Activated CD4-positive, alpha-beta T cell treated with anti-CD3 and anti-CD28 coated beads, Interleukin-2, amount 50 U/mL, for 4 hours (primary cell): ENCODE measurements at places on chromosomes 13 and 19.

DNA sequence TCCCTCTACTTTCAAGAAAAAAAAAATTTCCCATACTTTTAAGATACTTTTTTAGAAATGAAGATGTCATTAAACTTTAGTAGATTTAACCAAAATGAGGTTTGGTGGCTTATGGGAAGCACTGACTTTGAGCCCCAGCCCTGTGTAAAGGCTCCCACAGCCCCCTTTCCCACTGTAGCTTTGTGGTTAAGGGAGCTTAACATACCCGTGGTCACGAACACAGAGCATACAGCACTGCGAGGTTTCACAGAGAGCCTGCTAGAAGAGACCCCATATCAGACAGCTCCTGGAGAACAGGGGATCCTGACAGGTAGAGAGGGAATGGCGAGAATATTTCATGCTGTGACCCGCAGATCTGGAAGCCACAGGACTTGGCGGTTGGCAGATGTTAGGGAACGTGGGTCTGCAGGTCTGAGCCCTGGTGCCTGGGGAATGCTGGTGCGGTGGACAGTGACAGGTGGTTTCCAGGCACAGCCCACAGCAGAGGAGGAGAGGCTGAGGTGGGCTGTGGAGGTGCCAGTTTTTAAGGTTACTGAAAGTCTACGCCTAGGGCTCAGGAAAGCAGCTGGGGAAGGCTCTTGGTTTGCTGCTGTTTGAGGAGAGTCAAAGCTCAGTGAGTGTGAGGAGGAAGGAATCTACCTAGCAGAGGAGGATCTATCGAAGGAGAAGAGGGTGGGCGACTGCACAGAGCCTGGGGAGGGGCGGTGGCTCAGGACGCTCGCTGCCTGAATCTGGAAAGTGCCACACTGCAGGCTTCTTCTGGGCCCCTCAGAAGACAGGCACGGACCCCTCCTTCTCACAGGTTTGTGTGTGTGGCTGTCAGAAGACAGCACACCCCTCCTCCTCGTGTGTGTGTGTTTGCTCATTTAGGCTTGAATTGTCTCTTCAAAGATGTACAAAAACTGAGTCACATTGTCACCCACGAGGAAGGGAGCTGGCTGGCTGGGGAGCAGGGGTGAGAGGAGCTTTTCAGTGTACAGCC is 49.9 kb downstream of the SLC7A9 start:
- DNase-seq: no peak

- peak; percentile 19 for DNase-seq
Observed at GRCh38 chr19:41175801-41176777, 16.9 kb upstream of the CYP2S1 start.

- no peak for DNase-seq
Observed at GRCh38 chr13:80753866-80754265, 412.9 kb upstream of the SPRY2 start.

DNA sequence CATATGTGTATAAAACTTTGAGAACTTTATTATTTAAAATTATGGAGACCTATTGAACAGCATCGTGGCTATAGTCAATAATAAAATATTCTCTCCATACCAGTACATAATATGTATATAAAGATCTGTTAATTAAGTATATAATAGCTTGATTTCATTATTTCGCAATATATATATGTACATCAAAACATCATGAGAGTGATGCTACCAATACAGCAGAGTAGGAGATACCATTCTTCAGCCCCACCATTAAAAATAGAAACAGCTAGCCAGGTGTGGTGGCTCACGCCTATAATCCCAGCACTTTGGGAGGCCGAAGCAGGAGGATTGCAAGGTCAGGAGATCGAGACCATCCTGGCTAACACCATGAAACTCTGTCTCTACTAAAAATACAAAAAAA is 1755.3 kb upstream of the SPRY2 start:
- DNase-seq: no peak

GRCh38 chr13:64810750-64811149 is 2419.4 kb downstream of the PCDH9 start:
- DNase-seq: no peak

DNA sequence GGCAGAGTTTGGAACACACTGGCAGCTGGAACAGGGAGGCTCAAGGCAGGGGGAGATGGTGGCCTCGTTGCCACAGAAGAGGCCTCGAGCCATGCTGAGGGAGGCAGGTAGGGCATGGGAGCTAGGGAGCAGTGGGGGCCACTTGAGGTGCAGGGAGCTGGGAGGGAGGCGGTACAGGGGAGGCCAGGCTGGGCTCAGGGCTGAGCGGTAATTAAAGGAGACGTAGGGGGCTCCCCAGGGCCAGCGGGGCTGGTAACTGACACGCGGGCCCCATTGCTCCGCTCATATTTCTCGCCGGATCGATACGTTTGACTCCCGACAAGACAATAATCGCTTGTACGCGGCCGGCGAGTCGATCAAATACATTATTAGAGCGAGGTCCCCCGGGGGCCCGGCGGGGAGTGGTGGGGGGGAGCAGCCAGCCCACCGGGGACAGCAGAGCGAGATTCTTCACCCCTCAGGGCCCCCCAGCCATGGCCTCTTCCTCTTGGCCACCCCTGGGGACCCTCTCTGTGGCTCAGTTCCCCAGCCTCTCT is 2.4 kb upstream of the POU2F2 start:
- no peak for DNase-seq

- no peak for DNase-seq
Observed at GRCh38 chr19:2774083-2774679, 8.9 kb downstream of the SGTA start.

DNA sequence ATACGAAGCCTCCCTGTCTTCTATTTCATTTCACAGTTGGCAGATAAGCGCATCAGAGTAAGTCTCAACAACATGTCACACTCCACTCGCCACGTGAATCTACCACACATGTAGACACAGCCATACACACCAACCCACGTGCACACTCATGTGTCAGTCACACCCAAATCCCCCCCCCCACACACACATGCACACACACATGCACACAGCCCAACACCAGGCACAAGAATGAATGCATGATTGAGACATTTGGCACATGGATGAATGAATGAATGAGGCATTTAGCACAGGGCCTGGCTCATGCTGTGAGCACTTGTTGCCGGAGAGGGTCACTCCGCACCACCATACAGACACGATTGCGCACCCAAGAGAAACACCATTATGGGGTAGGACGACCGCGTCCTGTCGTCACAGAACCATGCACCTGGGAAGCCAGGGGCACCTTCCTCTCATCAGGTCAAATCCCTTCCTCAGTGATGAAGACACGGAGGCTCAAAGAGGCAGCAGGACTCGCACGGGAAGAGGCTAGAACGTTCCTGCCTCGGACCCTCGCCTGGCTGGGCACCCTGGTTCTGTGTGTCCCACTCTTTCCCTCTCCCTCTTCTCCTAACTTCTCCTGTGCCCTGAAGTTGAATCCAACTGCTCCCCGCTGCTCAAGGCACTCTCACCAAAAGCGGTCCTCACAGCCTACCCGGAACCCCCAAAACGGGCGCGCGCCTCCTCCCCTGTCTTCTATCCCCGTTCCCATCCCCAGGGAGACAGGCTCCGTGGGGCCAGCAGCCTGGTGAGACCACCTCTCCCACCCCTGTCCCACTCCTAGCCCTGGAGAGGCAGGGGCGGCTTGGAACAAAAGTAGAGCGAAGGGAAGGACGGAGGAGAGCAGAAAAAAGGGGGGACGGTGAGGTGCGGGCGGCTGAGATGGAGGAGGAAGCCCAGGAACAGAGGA is 1.3 kb downstream of the MEIS3 start:
- DNase-seq: no peak

- peak; percentile 73 for DNase-seq
Observed at GRCh38 chr19:3075605-3076431, 13.5 kb upstream of the TLE5 start.

GRCh38 chr19:19486343-19487076 is 28.8 kb downstream of the TSSK6 start:
- no peak for DNase-seq

- DNase-seq: no peak
Observed at GRCh38 chr13:32039056-32039455, 7.5 kb downstream of the FRY start.

GRCh38 chr13:109297628-109298027 is 488.8 kb downstream of the IRS2 start:
- DNase-seq: no peak

GRCh38 chr13:98544104-98544710 is 32.7 kb downstream of the STK24 start:
- DNase-seq: no peak

- no peak for DNase-seq
Observed at GRCh38 chr13:77176350-77176749, 149.4 kb upstream of the FBXL3 start.

DNA sequence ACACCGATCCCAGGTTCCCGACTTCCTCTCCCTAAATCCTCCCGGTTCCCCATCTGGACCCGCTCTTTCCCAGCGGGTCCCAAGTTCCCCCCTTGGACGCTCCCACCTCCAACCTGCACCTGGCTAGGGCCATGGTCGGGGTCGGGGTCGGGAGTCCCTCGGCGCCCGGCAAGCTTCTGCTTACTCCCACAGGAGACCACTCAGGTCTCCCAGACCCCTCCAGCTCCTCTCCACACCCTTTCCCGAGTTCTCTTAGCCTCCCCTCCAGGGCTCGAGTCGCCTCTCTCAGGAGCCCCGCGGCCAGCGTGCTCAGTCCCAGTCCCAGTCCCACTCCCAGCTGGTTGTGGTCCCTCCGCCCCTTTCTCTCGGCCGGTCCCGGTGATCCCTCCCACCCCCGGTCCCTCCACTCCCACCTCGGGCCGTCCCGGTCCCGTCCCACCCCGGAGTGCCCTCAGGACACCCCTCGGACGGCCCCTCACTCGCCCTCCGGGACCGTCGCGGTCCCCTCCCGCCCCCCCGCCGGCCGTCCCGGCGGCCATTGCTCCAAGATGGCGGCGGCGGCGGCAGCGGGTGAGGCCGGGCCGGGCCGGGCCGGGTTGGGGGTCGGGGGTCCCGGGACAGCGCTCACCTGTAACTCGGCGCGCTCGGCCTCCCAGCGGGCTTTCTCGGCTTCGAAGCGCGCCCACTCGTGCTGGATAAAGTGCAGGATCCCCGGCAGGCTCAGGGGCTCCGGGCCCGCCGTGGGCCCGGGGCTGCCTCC is at the start of gene FKRP:
Gene FKRP, plus strand, starts transcription at position 537 of the 760 bp plus-strand sequence. CDS start 9,394 bp downstream, outside the sequence.
- no peak for DNase-seq

- no peak for DNase-seq
Observed at GRCh38 chr19:47158367-47158791, 27.7 kb downstream of the SAE1 start.

DNA sequence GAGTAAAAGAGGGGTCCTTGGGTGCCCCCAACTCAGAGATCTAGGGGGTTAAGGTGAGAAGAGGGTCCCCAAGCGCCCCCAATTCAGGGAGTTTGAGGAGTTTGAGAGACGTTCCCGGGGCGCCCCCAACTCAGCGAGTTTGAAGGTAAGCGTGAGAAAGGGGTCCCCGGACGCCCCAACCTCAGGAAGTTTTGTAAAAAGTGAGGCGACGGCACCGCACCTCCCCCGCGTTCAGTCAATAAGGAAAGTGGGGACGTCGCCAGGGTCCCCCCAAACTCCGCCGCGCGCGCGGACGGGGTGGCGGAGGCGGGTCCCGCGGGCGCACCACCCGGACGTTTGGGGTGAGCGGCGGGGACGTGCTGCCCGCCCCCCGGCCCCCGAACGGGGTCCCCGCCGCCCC is 353 bp downstream of the RFX2 start:
- DNase-seq: no peak

DNA sequence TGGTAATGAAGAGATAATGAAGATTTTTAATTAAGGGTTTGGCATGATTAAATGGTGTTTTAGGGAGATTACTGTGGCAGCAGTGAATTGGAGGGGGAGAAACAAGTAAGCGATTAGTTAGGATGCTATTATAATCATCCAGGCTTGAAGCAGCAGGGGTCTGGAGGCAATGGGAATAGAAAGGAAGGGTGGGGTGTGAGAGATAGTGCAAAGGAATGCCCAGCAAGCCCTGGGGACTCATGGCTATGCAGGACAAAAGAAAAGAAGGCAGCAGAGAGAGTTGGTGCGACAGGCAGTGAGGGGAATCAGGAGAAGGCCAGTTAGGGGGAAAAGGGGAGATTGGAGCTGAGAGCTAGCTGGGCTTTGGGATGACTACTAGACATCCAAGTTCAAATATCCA is 34.5 kb downstream of the SOX21 start:
- no peak for DNase-seq

DNA sequence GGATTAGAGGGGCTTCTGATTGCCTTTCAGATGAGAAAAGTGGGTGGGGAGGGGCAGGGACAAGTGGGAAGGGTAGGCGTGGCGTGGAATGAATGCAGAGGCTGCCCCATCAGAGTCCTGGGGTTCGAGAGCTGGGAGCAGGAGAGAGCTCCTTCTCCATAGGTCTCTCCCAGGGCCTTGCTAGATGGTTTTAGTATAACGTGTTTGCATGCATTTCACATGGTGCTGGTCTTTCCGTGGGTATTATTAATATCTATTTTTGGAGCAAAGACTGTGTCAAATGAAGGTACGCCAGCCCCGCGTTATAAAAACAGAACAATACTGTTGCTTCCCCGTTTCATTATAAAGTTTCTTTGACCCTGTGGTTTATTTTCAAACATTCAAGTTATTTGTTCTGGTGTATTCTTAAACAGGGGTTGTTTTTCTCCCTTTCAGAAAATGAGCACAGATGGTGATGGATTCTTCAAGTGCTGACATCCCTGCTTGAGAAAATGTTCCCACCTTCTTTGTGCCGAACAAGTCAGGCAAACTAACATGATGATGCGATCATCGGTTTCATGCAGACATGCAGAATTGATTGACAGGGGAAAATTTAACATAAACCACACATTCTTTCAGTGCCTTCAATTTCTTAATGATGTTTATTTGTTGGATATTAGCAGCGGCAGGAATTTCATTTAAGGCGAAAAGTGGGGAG is 62.1 kb upstream of the ZNF536 start:
- DNase-seq: no peak

DNA sequence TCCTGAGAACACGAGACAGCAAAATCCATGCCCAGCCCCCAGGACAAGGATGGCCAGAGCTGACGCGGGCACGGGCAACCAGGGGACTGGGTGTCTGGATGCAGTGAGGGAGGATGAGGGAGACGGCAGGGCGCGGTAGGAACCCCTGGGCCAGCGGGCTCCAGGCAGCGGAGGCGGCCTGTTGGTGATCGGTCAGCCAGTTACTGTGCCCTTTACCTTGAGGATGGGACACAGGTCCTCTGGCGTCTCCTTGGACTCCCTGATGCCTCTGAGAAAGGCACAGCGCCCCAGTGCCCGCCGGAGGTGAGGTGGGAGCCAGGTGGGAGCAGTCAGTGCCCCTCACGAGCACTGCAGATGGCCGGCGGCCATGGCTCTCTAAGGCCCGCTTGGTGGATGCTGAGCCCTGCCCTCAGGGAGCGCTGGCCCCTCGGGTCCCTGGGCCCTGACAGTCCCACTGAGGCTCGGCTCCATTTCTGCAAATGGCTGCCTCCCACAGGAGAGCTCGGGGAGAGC is 31.2 kb downstream of the C13orf46 start:
- no peak for DNase-seq

DNA sequence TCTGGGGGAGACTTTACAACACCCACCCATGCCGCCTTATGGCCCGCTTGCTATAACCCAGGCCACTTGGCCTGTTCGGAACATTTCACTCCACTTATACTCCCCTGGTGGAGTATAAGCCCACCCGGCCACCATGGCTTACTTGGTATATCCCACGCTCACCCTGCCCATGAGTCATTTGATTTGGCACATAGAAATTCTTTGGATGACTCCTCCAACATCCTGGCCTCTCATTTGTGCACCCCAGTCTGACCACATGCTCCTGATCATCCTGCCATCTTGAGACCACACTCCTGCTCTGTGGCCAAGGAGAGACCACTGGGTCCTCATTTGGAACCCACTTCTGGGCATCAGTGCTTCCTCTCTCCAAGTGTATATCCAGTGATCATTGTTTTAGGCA is 5.2 kb downstream of the SPACA6 start:
- no peak for DNase-seq
